ENCODE measurements at places on chromosomes 1 and 21.

- H3K4me3 ChIP-seq: no peak overlapping the region
- peaks cover 10% of the 10 kb centered on the region for H3K36me3 ChIP-seq
- DNase-seq: no peak
Observed at GRCh38 chr1:3736131-3736561, 16.1 kb upstream of the CCDC27 start.

DNA sequence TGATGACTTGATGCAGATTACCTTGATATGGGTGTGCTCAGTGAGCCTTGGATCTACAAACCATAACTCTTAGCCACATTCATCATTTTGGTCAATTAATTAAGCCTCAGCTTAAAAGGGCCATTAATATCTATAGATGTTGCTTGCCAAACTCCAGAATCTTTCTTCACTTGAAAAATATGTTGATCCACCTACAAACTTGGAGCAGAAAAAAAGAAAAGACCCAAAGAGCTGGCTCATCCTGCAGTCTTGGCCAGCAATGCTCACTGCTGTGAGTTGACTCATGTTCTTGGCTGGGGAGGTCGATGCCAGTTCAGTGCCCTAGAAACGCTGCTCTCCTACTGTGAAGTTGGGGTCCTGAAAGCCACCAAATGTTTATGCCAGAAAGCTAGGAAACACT lies 75.4 kb downstream of the DPT start:
- no peak for DNase-seq
- H3K27me3 ChIP-seq: no peaks in the 10 kb centered on the region
- H3K4me3 ChIP-seq: no peak overlapping the region
- H3K4me1 ChIP-seq: no peaks in the 10 kb centered on the region
- H3K36me3 ChIP-seq: no peaks in the 10 kb centered on the region

- no peaks in the 10 kb centered on the region for H3K4me1 ChIP-seq
- no peak overlapping the region for H3K4me3 ChIP-seq
- DNase-seq: no peak
- peaks cover 4% of the 10 kb centered on the region for H3K27me3 ChIP-seq
Observed at GRCh38 chr21:36539434-36540150, 59.7 kb upstream of the CLDN14 start.

GRCh38 chr1:184025242-184025675 lies 12.3 kb downstream of the COLGALT2 start:
- H3K4me1 ChIP-seq: no peaks in the 10 kb centered on the region
- no peak for DNase-seq
- no peak overlapping the region for H3K4me3 ChIP-seq

- DNase-seq: no peak
- H3K36me3 ChIP-seq: no peaks in the 10 kb centered on the region
- H3K4me1 ChIP-seq: no peaks in the 10 kb centered on the region
- H3K27me3 ChIP-seq: no peaks in the 10 kb centered on the region
- H3K27ac ChIP-seq: no peak overlapping the region
Observed at GRCh38 chr1:218748071-218748470, 402.9 kb downstream of the TGFB2 start.

- H3K4me1 ChIP-seq: no peaks in the 10 kb centered on the region
- no peaks in the 10 kb centered on the region for H3K36me3 ChIP-seq
- H3K27me3 ChIP-seq: no peaks in the 10 kb centered on the region
- DNase-seq: no peak
- no peak overlapping the region for H3K27ac ChIP-seq
Observed at GRCh38 chr1:171212607-171213351, 27.7 kb downstream of the FMO2 start.

DNA sequence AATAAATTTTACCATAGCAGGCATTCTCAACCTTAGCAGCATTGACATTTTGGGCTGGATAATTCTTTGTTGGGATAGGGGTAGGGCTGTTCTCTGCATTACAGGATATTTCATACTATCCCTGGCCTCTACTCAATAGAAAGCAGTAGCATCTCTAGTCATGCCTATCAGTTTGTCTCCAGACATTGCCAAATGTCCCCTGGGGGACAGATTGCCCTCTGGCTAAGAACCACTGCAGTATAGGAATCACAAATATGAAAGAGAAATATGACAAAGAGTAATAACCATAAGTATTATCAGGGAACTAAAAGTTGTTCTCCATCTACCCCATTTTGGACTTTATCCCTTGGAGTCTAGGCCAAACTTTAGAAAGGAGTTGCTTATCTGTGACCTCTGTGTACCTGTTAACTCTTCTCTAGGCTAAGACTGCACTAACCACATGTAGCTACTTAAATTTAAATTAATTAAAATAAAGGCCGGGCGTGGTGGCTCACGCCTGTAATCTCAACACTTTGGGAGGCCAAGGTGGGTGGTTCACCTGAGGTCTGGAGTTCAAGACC lies 76.1 kb downstream of the AGO3 start:
- no peak for DNase-seq
- no peaks in the 10 kb centered on the region for H3K27me3 ChIP-seq
- peaks cover 6% of the 10 kb centered on the region for H3K36me3 ChIP-seq
- no peaks in the 10 kb centered on the region for H3K4me1 ChIP-seq

- H3K4me3 ChIP-seq: no peak overlapping the region
- no peaks in the 10 kb centered on the region for H3K27me3 ChIP-seq
- peaks cover 34% of the 10 kb centered on the region for H3K36me3 ChIP-seq
- no peak for DNase-seq
- H3K27ac ChIP-seq: no peak overlapping the region
Observed at GRCh38 chr1:32939655-32940371, 24.8 kb downstream of the RNF19B start.

- H3K4me1 ChIP-seq: peaks cover 17% of the 10 kb centered on the region
- DNase-seq: no peak
- H3K4me3 ChIP-seq: no peak overlapping the region
- H3K27ac ChIP-seq: no peak overlapping the region
- no peaks in the 10 kb centered on the region for H3K27me3 ChIP-seq
Observed at GRCh38 chr1:94383966-94384408, 34.2 kb upstream of the ABCD3 start.

DNA sequence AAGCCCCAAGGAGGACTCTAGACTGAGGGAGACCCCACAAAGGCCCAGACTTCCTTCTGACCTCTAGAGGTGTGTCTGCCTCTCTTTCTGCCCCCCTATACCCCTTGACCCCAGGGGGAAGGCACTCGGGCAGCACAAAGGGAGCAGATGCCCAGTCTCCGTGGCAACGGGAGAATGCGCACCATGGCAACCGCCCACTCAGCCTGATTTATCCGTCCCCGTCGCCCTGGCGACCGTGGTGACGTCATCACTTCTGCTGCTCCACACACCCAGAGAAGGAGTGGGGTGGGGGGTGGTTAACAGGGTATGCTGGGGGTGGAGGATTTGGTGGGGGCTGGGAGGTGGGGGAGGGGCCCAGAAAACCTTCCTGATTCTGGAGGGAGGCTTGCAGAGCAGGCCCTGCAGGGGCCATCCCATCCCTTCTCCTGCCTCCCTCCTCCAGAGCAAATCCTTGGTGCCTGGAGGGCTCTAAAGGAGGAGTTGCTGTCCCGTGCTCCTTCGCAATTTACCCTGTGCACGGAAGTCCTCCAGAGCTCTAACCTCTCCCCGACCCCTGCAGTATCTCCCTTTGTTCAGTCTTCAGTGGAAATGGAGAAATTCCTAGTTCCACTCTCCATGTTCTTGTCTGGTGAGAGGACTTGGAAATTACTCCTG lies 6.3 kb downstream of the CELF3 start:
- H3K27ac ChIP-seq: no peak overlapping the region
- no peaks in the 10 kb centered on the region for H3K27me3 ChIP-seq
- no peaks in the 10 kb centered on the region for H3K4me1 ChIP-seq
- no peak for DNase-seq
- no peak overlapping the region for H3K4me3 ChIP-seq
- no peaks in the 10 kb centered on the region for H3K36me3 ChIP-seq

DNA sequence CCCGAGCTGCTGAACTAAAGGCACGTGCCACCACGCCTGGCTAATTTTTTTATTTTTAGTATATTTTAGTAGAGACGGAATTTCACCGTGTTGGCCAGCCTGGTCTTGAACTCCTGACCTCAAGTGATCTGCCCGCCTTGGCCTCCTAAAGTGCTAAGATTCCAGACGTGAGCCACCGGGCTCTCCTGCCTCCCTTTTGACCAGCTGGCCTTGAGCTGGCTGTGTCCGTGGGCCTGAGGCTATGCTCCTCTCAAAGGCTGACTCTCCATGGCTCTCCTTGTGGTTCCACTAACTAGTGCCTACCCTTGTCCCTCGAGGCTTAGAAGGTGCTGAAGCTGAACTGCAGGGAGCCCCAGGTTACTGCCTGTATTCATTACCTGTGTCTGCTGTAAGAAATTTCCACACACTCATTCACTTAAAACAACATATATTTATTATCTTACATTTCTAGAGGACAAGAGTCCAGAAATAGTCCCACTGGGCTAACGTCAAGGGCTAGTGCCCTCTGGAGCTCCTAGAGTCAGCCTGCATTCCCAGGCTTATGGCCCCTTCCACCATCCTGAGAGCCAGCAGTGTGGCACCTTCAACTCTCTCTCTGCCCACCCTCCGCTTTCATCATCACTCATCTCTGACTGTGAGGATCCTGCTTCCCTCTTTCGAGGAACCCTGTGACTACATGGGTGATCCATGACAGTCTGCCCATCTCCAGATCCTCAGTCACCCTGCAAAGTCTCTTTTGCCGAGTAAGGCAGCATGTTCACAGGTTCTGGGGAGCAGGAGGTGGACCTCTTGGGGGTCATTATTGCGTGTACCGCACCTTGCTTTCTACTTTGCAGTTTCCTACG lies 34.9 kb downstream of the ETS2 start:
- H3K27me3 ChIP-seq: no peaks in the 10 kb centered on the region
- H3K36me3 ChIP-seq: no peaks in the 10 kb centered on the region
- H3K27ac ChIP-seq: no peak overlapping the region

DNA sequence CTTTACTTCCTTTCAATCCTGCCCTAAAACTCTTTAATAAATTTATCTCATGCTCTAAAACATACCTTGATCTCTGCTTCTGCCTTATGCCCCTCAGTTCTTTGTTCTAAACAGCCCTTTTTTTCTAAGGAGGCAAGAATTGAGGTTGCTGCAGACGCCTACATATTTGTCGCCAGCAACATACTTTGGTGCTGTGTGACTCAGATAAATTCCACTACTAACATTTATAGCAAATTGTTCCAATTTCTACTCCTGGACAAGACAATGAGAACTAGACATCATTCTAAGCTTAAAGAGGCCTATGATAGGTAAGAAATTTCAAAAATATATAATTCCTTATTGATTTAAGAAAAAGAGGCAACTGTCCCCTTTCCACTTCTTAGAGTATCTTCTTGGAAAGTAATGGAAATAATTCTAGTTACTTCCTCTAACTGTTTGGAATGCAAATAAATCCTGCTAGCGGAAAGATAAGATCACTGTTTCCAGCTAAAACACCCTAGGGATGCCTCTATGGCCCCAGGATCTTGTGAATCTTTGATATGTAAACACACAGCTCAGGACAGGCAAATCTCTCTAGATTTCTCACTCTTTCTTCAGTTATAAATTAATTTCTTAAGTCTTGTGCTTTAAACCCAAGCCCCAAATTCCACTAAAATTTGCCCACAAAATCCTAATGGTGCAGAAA lies 869.1 kb downstream of the KCNT2 start:
- H3K36me3 ChIP-seq: no peaks in the 10 kb centered on the region
- DNase-seq: no peak
- H3K27me3 ChIP-seq: no peaks in the 10 kb centered on the region
- H3K4me3 ChIP-seq: no peak overlapping the region

DNA sequence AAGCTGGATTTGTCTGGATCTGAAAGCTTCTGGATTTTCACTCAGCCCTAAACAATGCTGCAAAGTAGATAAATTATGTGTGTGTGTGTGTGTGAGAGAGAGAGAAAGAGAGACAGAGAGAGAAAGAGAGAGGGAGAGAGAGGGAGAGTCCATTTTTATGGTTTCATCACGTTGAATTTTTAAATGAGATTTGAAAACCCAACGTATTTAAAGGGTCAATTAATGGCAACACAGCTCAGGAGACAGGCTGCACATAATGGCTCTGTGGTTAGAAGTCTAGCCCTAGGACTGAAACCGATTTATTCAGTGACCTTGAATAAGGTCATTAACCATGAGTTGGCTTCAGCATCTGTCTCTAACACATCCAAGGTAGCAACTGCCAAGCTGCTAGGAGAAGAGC lies 35.3 kb upstream of the FMN2 start:
- H3K27me3 ChIP-seq: no peaks in the 10 kb centered on the region
- H3K36me3 ChIP-seq: no peaks in the 10 kb centered on the region
- no peak overlapping the region for H3K4me3 ChIP-seq
- no peak for DNase-seq

DNA sequence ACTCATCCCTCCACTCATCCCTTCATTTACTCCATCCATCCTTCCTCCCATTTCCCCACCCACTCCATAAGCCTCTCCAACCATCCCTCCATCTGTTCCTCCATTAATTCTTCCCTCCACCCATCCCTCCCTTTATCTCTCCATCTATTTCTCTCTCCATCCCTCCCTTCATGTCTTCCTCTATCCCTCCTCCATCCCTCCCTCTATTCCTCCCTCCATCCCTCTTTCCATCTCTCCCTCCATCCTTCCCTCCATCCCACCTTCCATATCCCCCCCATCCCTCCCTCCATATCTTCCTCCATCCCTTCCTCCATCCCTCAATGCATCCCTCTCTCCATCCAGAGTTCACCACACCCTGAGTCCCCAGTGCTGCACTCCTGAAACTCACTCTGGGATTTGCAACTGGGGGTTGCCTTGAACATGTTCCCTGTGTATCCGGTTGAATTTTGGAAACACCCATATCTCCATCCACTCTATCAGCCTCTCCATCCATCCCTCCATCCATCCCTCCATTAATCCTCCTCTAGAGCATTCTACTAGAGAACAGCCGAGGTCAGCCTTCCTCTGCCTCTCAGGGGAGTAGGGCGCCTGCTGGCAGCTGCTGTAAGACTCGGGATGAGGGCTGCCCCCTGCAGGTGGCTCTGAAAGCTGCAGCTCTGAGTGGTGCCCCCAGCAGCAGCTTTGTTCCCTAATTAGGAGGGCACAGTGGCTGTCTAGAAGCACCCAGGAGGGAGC lies 39.4 kb downstream of the ABCG1 start:
- H3K27me3 ChIP-seq: no peaks in the 10 kb centered on the region
- no peak overlapping the region for H3K4me3 ChIP-seq
- H3K36me3 ChIP-seq: no peaks in the 10 kb centered on the region
- peaks cover 5% of the 10 kb centered on the region for H3K4me1 ChIP-seq
- no peak overlapping the region for H3K27ac ChIP-seq
- peak; percentile 85 for DNase-seq

DNA sequence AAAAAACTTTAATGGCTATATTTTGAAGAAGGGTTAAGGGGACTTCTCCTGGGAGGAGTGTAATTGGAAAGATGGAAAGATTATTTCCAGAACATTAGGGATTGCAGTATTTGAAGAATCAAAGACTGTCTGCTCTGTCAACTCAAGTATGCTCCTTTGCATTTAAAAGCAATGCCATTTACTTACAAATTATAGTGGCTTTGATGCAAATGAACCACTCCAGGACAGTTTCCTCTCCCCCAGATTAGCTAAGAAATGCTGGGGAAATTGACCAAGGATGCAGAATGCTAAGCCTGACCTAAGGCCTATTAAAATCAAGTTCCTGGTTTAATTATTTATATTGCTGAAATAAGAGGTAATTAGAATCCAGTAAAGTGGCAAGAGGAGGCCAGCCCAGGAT lies 110.5 kb upstream of the CAMK1G start:
- H3K27me3 ChIP-seq: no peaks in the 10 kb centered on the region
- no peak for DNase-seq
- no peak overlapping the region for H3K4me3 ChIP-seq
- H3K36me3 ChIP-seq: no peaks in the 10 kb centered on the region

All from CD8-positive, alpha-beta memory T cell (primary cell).